ENCODE measurements at places on chromosomes 3 and 15.

DNA sequence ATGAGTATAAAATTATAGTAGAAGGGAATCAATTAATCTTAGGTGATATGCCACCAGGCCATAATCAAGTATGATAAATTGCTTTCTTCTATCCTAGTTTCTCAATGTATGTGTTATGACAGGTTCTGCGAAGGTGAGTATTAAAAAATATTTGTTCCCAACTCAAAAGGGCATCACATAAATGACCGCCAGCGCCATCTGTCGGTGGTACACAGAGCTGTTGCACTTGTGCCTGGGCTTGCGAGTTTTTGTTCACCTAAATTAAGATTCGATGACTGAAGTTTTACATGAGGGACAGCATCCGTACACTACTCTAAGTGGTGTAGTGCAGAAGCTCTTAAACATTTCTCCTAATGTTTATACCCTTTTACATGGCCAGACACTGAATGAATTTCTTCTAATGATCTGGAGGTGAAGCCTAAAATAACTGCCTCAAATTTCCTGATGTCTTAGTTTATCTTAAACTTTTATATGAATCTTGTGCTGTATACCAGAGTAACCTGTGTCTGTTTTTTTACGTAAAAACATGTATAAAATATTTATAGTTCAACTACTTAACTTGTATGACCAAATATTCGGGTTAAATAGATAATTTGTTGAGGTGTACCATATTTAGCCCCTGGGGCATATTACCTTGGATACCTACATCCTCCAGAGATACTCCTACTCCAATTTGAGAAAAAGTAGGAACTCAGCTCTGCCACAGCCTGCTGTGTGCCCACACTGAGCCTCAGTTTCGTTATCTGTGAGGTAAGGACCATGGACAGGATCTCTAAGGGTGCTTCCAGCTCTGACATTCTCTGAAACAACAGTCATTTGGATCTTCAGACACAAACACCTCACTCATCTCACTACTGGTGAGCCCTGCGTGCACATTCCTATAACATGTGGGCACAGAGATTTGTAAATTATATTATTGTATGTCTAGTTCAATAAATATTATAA, 365.6 kb downstream of the MAGI1 start:
- DNase-seq = peak; percentile 54

DNA sequence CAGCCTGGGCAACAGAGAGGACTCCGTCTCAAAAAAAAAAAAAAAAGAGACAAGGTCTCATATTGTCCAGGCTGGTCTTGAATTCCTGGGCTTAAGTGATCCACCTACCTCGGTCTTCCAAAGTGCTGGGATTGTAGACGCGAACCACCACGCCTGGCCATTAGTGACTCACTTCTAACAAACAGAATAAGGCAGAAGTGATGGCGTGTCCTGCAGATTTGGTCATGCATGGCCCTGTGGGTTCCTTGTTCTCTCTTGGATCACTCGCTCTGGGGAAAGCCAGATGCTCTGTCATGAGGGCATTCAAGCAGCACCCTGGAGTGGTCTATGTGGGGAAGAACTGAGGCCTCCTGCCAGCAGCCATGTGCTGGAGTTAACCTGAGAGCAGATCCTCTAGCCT, 27.4 kb upstream of the TJP1 start:
- DNase-seq = no peak

GRCh38 chr15:35444557-35445204, 101.3 kb downstream of the DPH6 start:
- peak; percentile 63 for DNase-seq

- peak; percentile 69 for DNase-seq
These were observed 741.0 kb upstream of the CBLB start for GRCh38 chr3:106609666-106610301.

- DNase-seq = no peak
These were observed 18.3 kb downstream of the CPN2 start for GRCh38 chr3:194332858-194333211.

- no peak for DNase-seq
These were observed 88.6 kb upstream of the MEX3B start for GRCh38 chr15:82134461-82134860.

GRCh38 chr3:29335943-29336342, 55.1 kb downstream of the RBMS3 start:
- DNase-seq = no peak

GRCh38 chr3:43950775-43951174, 260.0 kb downstream of the ABHD5 start:
- DNase-seq = no peak

- DNase-seq = no peak
These were observed 22.6 kb downstream of the ZIC1 start for GRCh38 chr3:147431751-147432150.

- DNase-seq = no peak
These were observed 471.1 kb downstream of the SHQ1 start for GRCh38 chr3:72376956-72377710.

DNA sequence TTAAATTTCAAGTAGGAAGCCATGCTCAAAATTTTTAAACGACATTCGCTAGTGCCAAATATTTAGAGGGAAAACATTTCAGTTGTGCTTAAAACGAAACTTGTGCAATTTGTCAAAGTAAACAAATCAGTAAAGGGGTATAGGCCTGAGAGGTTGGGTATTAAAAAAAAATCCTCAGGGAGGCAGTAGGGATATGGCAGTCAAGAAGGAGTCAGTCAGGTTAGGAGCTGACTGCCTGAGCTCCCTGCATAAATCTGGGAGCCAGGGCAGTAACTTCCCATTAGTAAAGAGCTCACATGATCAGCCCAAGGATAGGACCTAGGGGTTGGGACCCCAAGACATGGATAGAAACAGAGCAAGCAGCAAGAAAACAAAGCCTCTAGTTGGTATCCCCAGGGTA, 120.7 kb upstream of the STAC start:
- no peak for DNase-seq

- no peak for DNase-seq
These were observed 31.2 kb upstream of the COL8A1 start for GRCh38 chr3:99607151-99607550.

GRCh38 chr3:154307363-154307762, 16.9 kb downstream of the DHX36 start:
- no peak for DNase-seq

DNA sequence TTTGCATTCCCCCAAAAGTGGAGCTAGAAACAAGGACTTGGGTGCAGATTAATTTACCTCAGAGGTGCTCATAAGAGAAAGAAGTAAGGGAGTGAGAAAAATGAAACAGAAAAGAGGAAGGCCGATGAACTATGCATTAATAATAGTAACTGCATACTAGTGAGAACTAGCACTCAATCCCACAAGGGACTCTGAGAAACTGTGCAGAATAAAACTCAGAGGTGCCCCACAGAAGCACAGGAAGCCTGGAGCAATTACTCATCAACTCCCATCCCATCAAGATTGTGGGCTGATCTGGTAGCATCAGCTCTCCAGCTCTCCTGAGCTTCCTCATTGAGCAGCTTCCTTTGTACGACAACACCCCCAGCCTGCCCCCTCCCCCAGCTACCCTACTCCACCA, 50.8 kb downstream of the CLDN18 start:
- DNase-seq = no peak

DNA sequence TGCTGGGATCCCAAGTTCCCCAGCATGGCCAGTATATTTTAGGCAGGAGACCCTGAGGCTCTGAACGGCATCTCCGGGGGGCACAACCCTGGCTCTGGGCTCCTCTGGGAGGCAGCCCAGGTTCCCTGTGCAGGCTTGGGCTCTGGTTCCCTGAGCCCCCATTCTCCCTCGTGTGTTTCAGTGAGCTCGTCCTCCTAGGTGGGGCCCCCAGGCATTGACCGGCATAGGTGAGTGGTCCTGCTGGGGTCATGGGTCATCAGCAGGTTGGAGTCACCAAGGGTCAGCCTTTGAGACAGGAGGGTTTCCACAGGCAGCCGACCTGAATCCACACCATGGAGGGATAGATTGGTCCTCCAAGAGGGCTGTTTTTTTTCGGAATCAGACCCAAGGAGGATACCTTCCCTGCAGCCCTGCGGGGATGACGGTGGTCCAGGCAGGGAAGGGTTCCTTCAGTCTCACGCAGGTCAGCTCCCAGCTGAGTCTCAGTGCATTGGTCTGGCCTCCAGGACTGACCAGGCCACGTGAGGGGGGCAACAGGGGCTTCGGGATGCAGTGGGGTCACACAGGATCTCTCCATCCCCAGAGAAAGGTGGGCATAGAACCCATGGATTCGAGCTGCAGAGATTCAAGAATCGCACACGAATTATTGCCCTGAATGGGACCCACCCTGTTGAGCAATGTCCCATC, 226.0 kb downstream of the SNRPN start:
- DNase-seq = no peak

DNA sequence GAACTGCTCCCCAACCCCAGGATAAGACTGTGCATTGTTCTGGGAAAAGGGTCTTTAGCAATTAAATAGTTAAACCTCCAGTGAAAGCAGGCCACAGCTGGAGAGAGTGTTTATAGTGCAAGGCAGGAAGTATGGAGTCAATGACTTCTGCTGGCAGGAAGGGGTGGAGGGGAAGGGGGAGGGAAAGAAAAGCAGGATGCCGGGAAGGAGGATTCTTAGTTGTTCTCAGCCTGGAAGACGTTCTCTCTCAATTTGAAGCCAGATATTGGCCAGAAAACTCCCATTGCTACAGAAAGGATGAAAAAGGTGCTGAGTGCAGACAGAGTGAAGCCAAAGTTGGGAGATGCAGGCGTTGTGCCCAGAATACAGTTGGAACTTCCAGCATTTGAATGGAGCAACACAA, 35.7 kb upstream of the ACTL6A start:
- DNase-seq = peak; percentile 86

GRCh38 chr3:124364317-124365020, 365.8 kb upstream of the UMPS start:
- DNase-seq = no peak

DNA sequence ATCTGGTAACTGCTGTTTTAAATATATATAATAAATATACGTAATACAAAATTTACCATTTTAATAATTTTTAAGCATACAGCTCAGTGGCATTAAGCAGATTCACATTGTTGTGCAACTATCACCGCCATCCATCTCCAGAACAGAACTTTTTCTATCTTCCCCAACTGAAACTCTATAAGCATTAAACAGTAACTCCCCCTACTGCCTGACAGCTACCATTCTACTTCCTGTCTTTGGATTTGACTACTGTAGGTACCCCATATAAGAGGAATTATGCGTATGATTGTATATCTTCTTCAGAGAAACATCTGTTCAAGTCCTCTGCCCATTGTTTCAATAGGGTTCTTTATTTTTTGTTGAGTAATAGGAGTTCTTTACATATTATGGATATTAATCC, 36.8 kb downstream of the EID1 start:
- peak; percentile 35 for DNase-seq

GRCh38 chr3:72523429-72524151, 324.7 kb downstream of the SHQ1 start:
- no peak for DNase-seq

- DNase-seq = no peak
These were observed 443.5 kb downstream of the OTOL1 start for GRCh38 chr3:161939918-161940620.

DNA sequence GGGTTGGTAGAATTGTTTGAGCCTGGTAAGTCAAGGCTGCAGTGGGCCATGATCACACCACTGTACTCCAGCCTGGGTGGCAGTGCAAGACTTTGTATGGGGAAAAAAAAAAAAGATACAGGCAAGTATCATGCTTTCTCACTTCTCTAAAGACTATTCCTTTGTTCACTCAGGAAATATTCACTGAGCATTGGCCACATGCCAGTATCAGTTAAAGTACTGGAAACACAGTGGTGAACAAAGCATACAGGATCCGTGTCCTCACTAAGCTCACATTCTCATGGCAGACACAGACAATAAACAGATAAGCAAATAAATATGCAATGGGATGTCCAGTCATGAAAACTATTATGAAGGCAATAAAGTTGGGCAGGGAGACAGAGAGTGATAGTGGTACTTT, 5.1 kb upstream of the MTHFS start:
- no peak for DNase-seq

- DNase-seq = no peak
These were observed 153.7 kb downstream of the TIGIT start for GRCh38 chr3:114447545-114447944.

GRCh38 chr3:34109021-34109420, 310.6 kb downstream of the PDCD6IP start:
- DNase-seq = no peak

GRCh38 chr3:191566469-191566868, 105.5 kb downstream of the PYDC2 start:
- DNase-seq = no peak

- no peak for DNase-seq
These were observed 60.7 kb downstream of the EXOG start for GRCh38 chr3:38556640-38557358.

GRCh38 chr3:157100608-157101396, 59.1 kb downstream of the CCNL1 start:
- no peak for DNase-seq

- DNase-seq = no peak
These were observed 42.3 kb downstream of the PDE8A start for GRCh38 chr15:85024003-85024402.

DNA sequence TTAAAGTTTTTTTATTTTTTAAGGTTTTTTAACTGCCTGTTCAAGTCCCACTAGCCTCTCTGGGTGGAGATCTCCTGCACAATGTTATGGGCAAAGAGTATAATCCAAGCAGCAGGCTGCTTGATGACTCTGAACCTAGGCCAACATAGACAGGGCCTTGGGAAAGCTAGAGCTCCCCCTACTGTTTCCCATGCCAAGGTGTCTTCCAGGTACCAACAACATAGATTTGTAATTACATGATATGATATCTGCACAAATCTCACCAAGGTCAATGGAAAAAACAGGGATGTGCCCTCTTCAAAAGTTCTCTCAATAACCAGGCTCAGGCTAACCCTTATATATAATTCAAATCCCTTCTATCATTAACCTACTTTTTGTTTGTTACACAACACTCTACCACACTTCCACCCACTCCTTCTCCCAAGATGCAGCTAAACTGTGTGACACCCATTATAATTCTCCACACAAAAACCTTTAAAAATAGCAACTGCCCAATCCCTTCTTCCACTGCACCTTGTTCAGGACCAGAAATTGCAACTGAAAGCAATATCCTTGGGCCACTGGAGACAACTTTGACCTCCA, 43.8 kb downstream of the RBM15B start:
- DNase-seq = peak; percentile 65

GRCh38 chr3:12175844-12176453, 17.2 kb upstream of the TIMP4 start:
- DNase-seq = peak; percentile 59

GRCh38 chr15:43382310-43382709, 11.4 kb downstream of the TUBGCP4 start:
- DNase-seq = no peak

DNA sequence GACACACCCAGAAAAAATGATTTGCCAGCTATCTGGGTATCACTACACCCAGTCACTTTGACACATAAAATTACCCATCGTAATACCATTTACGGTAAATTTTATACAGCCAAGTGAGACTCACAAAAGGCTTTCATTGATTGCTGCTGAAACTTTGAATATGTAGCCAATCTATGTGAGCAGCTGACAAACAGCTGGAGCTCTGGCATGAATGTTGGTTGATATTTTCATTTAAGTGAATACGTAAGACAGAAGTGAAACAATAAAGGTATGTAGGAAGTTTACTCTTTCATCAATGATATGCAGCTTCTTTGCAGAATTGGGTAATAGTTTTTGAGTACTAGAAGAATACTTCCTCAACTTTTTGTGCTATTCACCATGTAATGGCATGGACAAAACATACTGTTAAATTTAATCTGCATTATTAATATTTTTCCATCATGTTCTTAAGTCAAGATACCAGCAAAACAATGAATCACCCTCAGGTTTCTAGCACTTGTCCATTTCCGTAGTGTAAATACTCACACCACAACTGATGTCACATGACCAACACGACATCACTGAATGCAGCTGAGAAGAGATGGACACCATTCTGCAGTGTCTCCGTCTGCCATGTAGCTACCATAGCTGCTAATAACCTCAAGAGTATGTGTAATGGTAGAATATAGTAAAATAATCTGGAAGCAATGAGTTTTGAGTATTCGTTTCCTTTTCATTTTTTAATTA, 205.9 kb upstream of the HES1 start:
- no peak for DNase-seq

All from HCEC 1CT (cell line).